Astrocyte of the hippocampus (primary cell): ENCODE measurements at places on chromosomes 7 and 10.

GRCh38 chr10:17233286-17233991, 5.4 kb downstream of the VIM start:
- DNase-seq = peak; percentile 63

DNA sequence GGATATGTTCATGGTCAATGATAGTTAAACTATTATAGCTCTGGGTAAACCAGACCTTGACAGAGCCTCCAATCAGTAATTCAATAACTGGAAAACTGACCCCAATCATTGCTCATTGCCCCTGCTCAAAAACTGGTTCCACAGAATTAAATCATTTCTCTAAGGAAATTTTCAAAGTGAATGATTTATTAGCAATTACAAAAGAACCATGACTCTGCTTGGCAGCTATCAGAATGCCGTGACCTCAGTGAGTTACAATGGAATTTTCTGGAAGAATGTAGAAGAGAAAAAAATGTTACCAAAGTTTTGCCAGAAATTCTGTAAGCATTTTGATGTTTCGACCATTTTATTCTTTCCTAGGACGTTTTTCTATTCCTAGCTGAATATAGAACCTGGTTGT, 106.8 kb upstream of the APBB1IP start:
- no peak for DNase-seq

DNA sequence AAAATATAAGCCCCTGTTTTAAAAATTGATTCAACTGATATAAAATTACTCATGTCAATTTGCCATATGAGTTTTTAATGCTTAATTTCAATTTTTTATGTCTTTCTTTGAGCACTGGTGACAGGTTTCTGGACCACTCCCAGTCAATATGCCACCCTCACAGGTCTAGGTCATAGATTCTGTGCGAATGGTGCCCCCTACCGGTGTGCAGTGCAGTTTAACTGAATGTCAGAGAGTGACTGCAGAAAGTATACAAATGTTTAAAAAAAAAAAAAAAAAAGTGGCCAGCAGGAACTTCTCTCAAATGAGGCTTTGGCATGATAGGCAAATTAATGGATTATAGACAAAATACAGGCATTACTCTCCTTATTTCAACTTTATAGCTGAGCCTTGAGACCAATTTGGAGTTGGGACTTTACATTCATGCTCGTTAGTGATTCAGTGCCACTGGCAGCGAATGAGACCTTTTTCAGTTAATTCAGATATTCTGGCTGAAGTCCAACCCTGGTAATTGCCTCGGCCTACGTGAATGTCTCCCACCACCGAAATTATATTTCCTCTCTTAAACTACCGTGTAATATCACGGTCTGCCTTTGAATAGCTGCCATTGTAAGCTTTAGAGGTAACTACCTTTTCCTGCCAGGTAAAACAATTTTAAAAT, 427.6 kb downstream of the PHTF2 start:
- peak; percentile 58 for DNase-seq

DNA sequence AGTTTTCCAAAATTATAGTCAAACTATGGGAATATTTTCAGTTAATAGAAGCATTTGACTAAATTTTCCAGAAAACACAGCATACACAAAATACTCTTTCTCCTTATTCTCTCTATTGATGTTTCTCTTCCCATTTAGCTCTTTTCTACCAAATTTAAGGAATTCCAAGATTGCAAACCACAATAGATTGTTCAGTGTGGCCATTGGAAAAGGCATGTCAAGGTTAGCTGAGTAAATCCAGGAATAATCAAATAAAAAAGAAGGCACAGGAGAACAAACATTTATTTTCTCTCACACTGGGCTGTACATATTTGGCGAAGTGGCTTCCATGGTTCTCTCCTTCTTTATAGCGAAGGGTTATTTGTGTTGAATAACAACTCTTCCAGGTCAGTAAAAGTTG, 117.3 kb downstream of the THSD7A start:
- peak; percentile 58 for DNase-seq

- no peak for DNase-seq
Measured at GRCh38 chr7:113392841-113393540, 274.6 kb upstream of the SMIM30 start.

- peak; percentile 47 for DNase-seq
Measured at GRCh38 chr10:76631884-76632766, 1005.5 kb downstream of the KCNMA1 start.

- no peak for DNase-seq
Measured at GRCh38 chr10:110528224-110528996, 30.7 kb downstream of the DUSP5 start.
